ENCODE measurements at places on chromosomes 5 and 9. TPM values are rescaled to one million over a fixed set of nuclear protein-coding genes. Genes with fewer than 3 reads are reported as not detected.

GAPVD1 gene
- total RNA-seq = 41.4 TPM

C5orf52 gene
- total RNA-seq = 1.7 TPM

PCDHB7 gene
- 2.5 TPM for total RNA-seq

TMC1 gene
- 0.17 TPM for total RNA-seq

All from mucosa of descending colon (tissue), 3 donors.